Esophagus muscularis mucosa (tissue), 4 donors: ENCODE measurements at places on chromosomes 7 and 10. TPM values are rescaled to one million over a fixed set of nuclear protein-coding genes. Genes with fewer than 3 reads are reported as not detected.

DNA sequence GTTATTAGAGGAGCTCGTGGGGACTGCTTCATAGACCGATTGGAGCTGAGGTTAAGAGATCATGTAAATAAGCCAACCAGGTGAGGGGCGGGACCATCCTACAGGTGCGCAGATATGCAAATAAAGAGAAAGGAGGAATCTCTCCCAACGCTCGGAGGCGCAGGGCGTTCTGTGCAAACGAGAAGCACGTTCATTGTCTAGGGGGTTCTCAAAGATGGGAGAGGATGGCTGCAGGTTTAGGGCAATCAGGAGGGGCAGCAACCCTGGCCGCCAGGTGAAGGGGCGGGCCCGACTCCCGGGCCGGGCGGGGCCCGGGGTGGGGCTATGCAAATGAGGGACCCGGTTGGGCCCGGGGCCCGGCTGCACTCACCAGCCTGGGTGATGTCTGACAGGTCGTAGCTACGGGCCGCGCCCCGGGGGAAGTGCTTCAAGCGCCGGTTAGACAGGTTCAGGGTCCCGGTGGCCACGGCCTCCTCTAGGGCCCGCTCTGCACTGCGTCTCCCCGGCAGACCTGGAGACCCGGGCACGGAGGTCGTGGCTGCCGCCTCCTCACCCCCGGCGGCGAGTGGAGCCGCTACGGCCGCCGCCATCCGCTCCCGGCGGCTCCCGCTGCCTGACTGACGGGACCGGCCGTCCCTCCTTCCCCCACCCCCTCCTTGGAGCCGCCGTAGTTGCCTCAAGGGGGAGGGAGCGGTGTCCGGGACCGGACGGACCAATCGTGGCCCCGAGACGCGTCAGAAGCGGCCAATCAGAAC is at the start of gene LRCH4:
Gene LRCH4, minus strand, starts transcription at position 619 of the 755 bp plus-strand sequence. Its CDS starts 29 bp downstream, at position 590.
- H3K27ac ChIP-seq = peak within 1 kb of the TSS; percentile 90
- H3K27me3 ChIP-seq = no peaks in the 10 kb centered on the region
- H3K36me3 ChIP-seq = peaks cover 19% of the 10 kb centered on the region
- no peak for DNase-seq

DNA sequence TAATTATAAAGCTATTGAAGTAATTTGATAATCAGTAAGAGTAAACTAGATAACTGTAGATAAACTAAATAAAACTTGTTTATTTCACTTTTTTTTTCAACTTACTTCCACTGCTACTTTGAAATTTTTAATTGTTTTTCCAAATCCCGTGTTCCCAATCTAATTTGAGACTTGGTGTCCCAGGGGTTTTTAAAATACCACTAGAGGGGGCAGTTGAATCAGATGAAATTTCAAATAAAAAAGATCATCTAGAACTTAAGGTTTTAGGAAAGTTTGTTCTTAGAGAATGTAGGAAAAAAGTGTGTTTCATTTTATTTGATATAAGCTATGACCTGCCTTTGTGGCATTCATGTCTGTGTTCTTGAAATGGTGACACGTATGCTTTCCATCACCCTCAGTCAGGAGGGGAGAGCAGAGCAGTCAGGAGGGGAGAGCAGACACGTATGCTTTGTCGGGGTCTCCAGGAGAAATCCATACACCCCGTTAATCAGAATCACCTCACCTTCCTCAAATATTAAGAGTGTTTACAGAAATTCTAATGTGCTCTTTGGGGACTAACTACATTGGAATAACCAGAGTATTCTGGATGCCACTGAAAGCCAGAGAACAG is 49.9 kb downstream of the C10orf67 start:
- H3K4me3 ChIP-seq = no peak overlapping the region
- no peaks in the 10 kb centered on the region for H3K27me3 ChIP-seq
- H3K36me3 ChIP-seq = no peaks in the 10 kb centered on the region

DNA sequence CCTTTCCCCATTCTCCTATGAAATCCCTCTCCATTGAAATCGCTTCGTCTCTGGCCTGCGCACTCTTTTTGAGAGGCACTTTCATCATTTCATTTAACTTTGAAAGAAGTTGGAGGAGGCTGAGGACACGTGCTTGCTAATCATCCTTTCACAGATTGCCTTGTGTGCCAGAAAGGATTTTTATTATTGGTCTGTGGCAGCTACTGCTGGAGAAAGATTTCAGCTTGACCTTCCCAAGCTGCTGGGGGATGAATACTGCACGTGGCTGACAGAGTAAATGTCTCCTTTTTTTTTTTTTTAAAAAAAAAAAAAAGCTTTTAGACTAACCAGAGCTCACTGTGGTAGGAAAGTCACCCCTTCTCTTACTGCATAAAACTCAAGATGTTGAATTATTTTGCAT is 44.2 kb upstream of the KCNIP2 start:
- no peaks in the 10 kb centered on the region for H3K27me3 ChIP-seq
- H3K4me1 ChIP-seq = peaks cover 17% of the 10 kb centered on the region
- no peak overlapping the region for H3K4me3 ChIP-seq
- no peak overlapping the region for H3K27ac ChIP-seq
- DNase-seq = no peak

PTPN12 gene
- 102 TPM for total RNA-seq

CLDN15 gene
- 5.3 TPM for total RNA-seq

DNA sequence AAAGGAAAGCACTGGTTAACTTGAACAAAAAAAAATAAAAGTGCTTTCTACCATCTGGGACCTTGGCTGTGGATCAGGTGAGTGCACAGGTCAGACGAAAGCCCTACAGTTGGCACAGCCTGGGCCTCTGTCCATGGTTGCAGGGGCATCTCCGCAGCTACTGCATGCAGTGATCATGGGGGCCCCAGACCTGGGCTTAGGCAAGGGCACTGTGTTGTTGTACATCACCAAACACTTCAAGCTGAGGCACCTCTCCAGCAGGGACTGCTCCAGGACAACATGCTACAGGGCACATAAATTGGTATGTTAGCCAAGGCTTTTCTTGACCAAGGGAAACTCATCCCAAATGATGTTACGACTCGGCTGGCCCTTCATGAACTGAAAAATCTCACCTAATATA is 23.5 kb downstream of the KLHL7 start:
- no peaks in the 10 kb centered on the region for H3K4me1 ChIP-seq
- no peak overlapping the region for H3K27ac ChIP-seq
- no peak overlapping the region for H3K4me3 ChIP-seq
- no peak for DNase-seq

GRCh38 chr7:107147464-107148393 is 21.1 kb upstream of the HBP1 start:
- H3K4me3 ChIP-seq = no peak overlapping the region
- peaks cover 18% of the 10 kb centered on the region for H3K4me1 ChIP-seq
- H3K27me3 ChIP-seq = no peaks in the 10 kb centered on the region
- no peak overlapping the region for H3K27ac ChIP-seq
- H3K36me3 ChIP-seq = no peaks in the 10 kb centered on the region
- DNase-seq = no peak

AKR1D1 gene
- total RNA-seq = not detected

NAT16 gene
- not detected for total RNA-seq

DNA sequence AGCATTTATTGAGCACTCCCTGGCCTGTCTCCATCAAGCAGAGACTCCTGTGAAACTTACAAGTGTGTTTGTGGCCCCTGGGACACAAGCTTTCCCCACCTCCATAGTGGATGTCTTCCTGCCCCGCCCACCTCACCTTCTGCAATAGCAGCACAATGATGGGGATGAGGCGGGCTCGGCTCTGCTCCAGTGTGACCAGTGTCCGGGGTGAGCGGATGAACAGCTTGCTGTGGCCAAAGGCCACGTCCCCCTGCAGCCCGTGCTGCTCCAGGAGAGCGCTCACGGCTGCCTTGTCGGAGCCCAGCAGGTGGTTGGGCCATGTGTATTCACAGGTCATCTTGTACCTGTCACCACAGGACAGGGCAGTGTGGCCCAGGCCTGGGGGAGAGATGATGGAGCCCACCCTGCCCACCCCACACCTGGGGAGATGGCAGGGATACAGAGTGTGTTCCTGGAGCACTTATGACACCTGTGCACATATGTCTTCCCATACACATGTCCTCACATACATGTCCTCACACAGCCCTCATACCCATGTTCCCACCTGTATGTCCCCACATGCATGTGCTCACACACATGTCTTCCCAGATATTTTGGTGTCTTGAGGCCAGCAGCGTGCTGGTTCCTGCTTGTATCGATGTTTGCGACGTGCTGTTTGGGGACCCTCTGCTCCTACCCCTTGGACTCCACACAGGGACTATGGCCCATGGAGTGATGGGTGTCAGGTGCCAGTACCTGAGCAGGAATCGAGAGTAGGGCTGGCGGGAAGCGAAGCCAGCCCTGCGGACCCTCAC is 12.7 kb downstream of the MYO1G start:
- no peak overlapping the region for H3K4me3 ChIP-seq
- H3K27me3 ChIP-seq = peaks cover 23% of the 10 kb centered on the region
- peaks cover 9% of the 10 kb centered on the region for H3K4me1 ChIP-seq
- no peaks in the 10 kb centered on the region for H3K36me3 ChIP-seq
- no peak overlapping the region for H3K27ac ChIP-seq

DNA sequence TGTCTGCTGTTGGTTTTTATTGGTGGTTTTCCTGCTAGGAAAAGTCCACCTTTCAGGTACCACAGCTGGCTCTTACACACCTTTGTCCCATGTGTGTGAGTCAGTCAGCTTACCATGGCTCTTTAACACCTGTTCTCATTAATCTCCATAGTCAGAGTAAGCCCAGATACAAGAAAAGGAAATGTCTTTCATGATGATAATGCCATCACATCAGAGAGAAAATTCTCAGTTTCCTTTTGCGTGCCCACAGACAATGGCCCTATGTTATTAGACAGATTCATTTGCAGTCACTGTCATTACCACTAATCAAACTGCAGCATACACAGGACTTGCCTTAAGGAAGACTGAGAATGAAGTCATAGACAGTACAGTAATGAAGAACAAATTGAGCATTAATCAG is 1583.6 kb upstream of the LRRTM3 start:
- no peaks in the 10 kb centered on the region for H3K27me3 ChIP-seq
- H3K4me3 ChIP-seq = no peak overlapping the region
- no peaks in the 10 kb centered on the region for H3K36me3 ChIP-seq
- DNase-seq = no peak
- H3K4me1 ChIP-seq = peaks cover 4% of the 10 kb centered on the region

- no peaks in the 10 kb centered on the region for H3K4me1 ChIP-seq
- no peak overlapping the region for H3K27ac ChIP-seq
- no peaks in the 10 kb centered on the region for H3K27me3 ChIP-seq
- no peaks in the 10 kb centered on the region for H3K36me3 ChIP-seq
- no peak for DNase-seq
- H3K4me3 ChIP-seq = no peak overlapping the region
These were observed 305.1 kb downstream of the PTPRN2 start for GRCh38 chr7:158282461-158283001.

GRCh38 chr7:16460789-16461493 is 4.6 kb downstream of the SOSTDC1 start:
- H3K27ac ChIP-seq = no peak overlapping the region
- H3K27me3 ChIP-seq = no peaks in the 10 kb centered on the region
- DNase-seq = no peak
- H3K4me3 ChIP-seq = no peak overlapping the region
- H3K36me3 ChIP-seq = no peaks in the 10 kb centered on the region

EN2 gene
- not detected for total RNA-seq

DNA sequence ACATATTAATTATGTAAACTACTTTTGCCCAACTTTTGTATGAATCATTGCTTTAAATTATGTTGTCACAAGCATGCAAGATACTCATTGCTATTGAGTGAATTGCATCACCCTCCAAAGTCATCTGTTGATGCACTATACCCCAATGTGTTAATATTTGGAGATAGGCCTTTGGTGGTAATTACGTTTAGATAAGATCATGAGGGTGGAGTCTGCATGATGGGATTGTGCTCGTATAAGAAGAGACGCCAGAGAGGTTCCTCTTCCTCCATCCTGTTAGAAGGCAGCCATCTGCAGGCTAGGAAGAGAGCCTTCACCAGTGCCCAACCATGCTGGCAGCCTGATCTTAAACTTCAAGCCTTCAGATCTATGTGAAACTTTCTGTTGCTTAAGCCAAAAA is 95.3 kb upstream of the MAGI2 start:
- DNase-seq = no peak
- no peaks in the 10 kb centered on the region for H3K36me3 ChIP-seq
- H3K27me3 ChIP-seq = no peaks in the 10 kb centered on the region
- no peak overlapping the region for H3K4me3 ChIP-seq
- no peak overlapping the region for H3K27ac ChIP-seq

LAMB1 gene
- 236 TPM for total RNA-seq

DNA sequence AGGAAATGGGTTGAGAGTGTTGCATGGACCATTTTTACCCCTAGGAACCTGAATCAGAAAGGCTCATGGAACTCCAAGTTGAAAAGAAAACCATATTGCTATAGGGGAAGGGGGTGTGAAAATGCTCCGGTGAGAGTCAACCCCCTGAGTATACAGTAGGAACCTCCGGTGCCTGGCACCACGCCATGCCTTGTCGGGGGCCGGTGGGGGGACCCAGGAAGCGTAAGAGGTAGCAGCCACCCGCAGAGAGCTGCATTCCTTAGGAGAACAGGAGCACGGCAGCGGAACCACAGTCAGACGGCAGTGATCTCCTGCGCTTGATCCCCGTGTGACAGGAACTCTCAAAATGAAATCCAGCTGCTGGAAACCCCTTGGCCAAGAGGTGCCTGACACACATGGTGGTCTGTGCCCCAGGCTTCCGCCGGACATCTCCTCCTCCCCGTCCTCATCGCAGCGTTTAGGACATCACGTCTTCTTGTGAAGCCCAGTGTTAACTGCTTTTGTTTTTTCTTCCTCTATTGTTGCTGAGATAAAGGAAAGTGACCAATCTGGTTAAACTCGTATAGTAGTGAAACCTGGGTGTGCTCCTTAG is 186.8 kb downstream of the CELF2 start:
- H3K4me3 ChIP-seq = no peak overlapping the region
- peaks cover 48% of the 10 kb centered on the region for H3K36me3 ChIP-seq
- no peak overlapping the region for H3K27ac ChIP-seq
- no peak for DNase-seq
- H3K4me1 ChIP-seq = peaks cover 21% of the 10 kb centered on the region

MEST gene
- 2.9 TPM for total RNA-seq

SH2D4B gene
- 0.42 TPM for total RNA-seq

- H3K27me3 ChIP-seq = no peaks in the 10 kb centered on the region
- H3K4me1 ChIP-seq = no peaks in the 10 kb centered on the region
- H3K27ac ChIP-seq = no peak overlapping the region
- no peak for DNase-seq
- H3K36me3 ChIP-seq = no peaks in the 10 kb centered on the region
- no peak overlapping the region for H3K4me3 ChIP-seq
These were observed 642.4 kb downstream of the TNS3 start for GRCh38 chr7:46939558-46939957.

DNA sequence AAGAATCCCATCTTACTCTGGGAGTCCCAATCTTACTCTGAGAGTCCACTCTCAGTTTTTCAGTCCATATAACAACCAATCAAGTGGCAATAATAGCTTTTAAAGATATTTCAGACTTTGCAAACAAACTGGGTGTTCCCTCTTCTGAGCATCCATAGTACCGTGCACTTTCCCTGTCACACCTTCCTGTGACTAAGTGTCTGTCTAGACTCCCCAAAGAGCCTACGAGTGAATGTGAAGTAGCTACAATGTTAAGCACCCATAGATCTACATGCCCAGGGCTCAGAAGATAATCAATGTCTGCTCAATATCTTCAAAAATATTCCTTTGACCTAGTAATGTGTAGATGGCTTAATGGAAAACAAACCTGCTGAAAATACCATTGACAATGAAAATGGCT is 95.6 kb upstream of the ASAH2 start:
- H3K4me3 ChIP-seq = no peak overlapping the region
- H3K36me3 ChIP-seq = peaks cover 13% of the 10 kb centered on the region
- peaks cover 11% of the 10 kb centered on the region for H3K4me1 ChIP-seq
- no peak overlapping the region for H3K27ac ChIP-seq
- no peak for DNase-seq
